ENCODE measurements at places on chromosomes 16 and 17.

- no peak for DNase-seq
Measured at GRCh38 chr17:60455378-60455777, 33.1 kb downstream of the CHCT1 start.

DNA sequence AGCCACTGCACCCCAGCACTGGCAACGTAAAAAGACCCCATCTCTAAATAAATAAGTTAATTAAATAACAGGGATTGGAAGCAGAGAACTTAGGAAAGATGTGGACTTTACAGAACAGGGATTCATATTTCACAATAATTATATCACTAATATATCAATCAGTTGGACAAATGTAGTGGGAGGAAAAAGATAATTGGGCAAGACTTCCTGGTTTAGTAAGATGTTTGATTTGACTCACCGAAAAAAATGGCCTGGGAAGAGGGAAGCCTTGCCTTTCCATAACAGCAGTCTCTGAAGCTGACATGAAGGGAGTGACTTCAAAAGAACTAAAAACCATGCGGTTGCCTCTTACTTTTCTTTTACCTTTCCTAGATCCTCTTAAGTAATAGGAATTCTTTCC is 15.2 kb upstream of the C17orf78 start:
- peak; percentile 8 for DNase-seq

DNA sequence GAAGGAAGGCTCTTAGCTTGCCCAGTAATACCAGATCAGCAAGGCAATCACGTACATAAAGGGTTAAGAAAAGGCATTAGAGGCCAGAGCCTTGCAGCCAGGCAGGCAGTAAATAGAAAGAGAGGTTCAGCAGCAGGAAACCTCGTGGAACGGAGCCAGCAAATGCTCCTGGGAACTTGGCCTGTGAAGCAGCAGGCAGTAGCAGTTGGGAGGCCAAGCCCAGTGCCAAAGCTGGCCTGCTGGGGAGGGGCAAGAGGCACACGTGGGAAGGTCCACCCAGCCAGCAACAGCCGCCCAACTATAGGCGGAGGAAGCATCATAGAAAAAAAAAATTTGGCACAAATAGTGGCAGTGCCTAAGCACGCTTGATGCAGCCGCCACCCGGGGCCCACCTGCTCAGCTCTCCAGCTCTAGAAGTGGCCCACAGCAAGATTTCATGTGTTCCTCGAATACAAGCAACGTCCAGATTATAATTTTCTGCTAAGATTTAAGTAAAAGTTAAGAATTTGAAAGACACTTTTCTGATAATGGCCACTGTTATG is 2339.5 kb downstream of the TP53TG3F start:
- no peak for DNase-seq

- DNase-seq = no peak
Measured at GRCh38 chr17:63949576-63950250, 17.6 kb upstream of the CD79B start.

DNA sequence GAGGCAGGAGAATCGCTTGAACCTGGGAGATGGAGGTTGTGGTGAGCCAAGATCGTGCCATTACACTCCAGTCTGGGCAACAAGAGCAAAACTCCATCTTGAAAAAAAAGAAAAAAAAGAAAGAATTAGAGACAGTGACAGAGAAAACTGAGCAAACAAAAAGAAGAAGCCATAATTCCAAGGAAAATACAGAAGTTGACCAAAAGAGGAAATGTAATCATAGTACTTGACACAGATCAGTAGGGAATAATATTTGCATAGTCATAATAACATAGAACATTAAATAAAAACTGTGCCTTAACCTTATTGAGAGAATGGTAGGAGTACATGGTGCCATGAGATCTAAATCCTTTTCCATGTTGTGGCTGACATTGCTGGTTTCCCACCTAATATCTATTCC is 14.7 kb upstream of the USP31 start:
- DNase-seq = no peak

DNA sequence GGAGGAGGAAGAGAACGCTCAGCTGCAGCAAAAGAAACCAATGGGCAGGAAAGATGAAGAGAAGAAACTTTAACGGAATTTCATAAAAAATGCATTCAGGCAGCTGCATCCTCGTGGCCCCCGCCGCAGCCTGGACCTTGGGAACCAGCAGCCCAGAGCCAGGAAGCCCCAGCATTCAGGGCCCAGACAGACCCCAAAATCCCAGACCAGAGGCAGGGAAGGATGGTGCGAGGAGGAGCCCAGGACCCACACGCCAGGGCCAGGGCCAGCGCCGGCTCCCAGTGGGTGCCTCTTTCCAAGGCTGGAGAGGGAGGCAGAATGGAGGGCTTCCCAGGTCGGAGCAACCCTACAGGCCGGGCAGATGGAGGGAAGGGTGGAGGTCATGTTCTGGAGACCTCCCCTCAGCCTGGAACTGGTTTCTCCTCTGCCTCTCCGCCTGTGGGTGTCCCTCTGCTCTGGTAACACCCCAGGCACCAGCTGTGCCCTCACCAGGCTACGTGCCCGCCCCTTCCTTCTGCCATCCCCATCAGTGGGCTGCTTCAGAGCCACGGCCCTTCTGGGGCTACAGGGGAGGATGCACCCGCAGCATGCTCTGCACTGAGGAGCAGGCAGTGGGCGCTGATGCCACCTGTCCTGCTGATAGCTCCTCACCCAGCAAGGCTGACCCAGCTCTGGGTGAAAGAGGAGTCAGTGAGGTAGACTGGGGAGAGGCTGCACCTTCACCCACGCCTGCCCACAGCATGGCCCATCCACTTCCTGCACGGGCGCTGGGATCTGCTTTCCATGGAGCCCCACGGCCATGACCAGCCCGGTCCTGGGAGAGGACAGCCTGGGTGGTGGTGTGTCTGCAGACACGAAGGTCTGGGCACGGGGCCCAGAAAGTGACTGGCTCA is 1.2 kb upstream of the MIF4GD start:
- DNase-seq = peak; percentile 63

DNA sequence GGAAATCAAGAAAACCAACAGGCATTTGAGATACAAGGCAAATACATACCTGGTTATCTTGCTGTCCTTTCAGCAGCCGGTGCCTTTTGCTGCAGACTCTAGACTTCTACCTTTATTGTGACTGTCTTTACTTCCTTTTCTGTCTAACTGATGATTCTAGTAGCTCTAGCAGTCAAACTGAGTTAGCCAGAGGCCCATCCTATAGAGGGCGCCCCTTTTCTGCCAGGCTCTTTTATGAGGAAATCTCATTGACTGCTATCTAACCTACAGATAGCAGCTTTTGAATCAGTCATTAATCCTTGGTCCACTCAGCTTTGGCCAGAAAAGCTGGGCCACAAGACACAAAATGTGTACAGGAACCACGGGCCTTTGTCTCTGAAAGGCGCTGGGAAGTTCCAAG is 87.5 kb upstream of the WSB1 start:
- DNase-seq = peak; percentile 20

DNA sequence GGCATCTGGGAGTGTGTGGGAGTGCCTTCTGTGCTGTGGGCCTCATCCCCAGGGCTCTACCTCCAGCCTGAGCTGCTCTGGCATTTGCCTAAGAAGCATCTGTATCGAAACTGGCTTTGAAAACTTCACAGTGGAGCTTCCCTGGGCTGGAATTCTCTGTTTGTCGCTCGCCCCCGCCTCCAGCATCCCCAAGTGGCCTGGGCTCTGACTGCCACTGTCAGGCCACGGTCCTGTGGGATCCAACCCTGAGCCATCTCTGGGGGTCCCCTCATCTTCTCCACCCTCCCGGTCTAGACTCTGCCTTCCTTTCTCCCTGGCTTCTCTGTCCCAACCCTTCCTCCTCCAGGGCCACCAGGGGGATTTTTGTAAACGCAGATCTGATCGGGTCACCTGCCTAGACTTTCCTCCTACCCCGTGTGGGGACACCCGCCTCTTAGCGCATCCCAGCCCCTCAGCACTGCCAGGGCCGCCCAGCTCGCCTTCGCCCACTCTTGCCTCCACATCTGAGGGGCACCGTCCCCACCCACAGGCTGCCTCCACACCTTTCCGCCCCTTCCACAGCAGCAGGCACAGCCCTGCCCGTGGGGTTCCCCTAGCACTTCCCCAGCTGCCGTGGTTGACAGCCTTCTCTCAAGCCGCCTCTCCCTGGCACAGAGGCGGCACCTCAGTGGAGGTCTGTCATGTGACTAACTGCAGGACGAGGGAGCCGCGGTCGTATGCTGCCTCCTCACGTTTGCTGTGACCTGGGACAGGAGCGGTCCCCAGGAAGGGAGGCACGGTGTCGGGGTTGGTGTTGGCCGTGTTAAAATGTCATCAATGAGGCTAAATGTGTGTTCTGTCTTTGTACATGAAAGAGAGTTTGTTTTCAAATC is 12.0 kb downstream of the TBC1D24 start:
- DNase-seq = no peak
